ENCODE measurements at places on chromosomes 5 and 9.

- DNase-seq = peak; percentile 91
Observed at GRCh38 chr5:75236322-75237316, at the start of gene ANKRD31. Gene ANKRD31 (minus strand): TSS chr5:75236878. CDS start chr5:75236686, 192 bp downstream.

DNA sequence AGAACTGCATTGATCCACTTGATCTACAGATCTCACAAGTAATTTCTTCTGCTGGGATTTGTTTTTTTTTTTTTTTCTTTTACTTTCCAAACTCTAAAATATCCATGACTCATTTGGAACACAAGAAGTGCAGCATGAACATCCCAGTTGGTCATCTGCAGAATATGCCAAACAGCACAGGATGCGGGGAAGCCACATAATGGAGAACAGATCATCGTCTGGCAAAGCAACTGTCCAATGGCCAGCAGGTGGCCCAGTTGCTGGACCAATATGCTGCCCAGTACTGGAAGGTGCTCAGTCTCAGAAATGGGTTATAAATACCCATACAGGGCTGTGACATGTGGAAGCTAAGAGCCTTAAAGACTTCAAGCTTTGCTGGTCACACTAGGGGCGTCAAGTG is 221.3 kb upstream of the TAS2R1 start:
- DNase-seq = no peak

DNA sequence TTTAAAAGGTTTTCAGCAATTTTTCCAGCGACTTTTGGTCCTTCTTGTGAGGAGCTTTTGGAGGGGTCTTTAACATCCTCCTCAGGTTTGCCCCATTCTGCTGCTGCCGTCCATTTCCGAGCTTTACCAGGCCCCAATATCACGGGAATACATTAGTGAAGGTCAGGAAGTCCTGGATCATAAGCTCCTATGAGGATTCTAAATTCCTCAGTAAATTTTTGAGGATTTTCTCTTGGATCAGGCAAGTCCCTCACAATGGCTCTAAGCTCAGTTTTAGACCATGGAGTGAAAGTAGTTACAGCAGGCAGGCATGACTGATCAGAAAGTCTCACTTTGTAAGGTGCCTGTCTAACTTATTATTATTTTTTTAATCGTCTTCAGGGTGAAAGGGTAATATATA is 17.2 kb upstream of the GBGT1 start:
- no peak for DNase-seq

DNA sequence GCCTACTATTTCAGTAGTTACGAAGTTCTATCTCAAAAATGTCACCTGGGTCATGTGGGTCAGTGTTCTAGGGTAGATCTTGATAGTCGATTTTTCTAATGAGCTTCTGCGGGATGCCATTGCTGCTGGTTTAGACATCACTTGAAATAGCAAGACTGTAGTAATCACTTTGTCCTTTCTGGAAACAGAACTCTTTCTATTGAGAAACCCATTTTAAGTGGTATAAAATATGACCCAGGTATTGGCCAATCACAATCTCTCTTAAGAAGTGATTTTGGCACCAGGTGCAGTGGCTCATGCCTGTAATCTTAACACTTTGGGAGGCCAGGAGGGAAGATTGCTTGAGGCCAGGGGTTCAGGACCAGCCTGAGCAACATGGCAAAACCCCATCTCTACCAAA is 17.6 kb downstream of the ARRDC3 start:
- no peak for DNase-seq

DNA sequence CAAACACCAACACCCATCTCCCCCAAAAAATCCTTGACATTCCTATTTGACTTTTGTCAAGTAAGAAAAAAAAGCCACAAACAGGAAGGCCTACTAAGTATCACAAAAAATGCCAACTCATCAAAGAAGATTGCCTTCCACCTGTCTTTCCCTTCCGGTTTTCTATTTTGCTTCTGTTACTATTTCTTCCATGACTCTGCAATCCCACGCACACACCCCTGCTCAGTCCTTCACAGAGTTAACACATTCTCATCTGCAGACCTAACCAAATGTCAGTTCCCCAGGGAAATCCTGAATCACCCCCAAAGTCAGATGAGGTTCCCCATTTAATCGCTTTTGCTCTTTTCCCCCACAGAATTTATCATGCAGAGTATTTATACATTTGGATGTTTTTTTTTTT is 15.1 kb downstream of the LPAR1 start:
- DNase-seq = no peak

GRCh38 chr9:126702151-126703001 is 88.6 kb downstream of the LMX1B start:
- DNase-seq = peak; percentile 64

- DNase-seq = no peak
Observed at GRCh38 chr9:87725356-87725899, 491 bp upstream of the CTSL start.

DNA sequence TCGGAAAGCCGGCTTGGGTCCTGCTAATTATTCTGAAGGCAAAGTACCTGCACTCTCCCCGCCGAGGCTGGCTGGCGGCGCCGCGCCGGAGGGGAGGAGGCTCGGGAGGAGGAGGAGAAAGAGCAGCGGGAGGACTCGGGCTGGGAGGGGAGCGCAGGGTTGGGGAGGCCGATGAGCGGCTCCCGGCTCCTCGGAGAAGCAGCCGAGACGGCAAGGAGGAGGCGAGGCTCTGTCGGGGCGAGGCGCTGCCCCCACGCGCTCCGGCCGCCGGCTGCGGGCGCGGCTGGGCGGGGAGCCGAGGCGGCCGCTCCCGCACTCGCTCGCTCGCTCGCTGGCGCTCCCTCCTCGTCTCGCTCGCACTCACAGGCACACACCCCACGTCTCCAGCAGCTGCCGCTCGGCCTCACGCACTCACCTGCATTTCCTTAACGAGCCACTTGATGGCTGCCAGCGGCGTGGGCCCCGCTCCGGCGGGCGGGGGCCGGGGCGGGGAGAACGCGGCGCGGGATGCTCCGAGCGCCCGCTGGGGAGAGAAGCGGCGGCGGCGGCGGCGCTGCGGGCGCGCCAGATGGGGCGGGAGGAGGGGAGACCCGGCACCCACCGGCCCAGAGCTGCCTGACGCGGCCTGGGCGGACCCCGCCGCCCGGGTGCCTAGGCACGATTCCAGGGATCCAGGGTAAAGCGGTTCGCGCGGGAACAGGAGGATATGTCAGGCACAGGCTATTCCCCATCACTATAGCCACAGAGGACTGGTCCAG is at the start of gene PTPRD:
Gene PTPRD, minus strand, starts transcription at position 362 of the 758 bp plus-strand sequence.
- DNase-seq = peak; percentile 68

GRCh38 chr9:116204252-116204882 is 50.8 kb downstream of the PAPPA start:
- no peak for DNase-seq

- DNase-seq = no peak
Observed at GRCh38 chr5:74394528-74394915, 246.0 kb downstream of the ENC1 start.

DNA sequence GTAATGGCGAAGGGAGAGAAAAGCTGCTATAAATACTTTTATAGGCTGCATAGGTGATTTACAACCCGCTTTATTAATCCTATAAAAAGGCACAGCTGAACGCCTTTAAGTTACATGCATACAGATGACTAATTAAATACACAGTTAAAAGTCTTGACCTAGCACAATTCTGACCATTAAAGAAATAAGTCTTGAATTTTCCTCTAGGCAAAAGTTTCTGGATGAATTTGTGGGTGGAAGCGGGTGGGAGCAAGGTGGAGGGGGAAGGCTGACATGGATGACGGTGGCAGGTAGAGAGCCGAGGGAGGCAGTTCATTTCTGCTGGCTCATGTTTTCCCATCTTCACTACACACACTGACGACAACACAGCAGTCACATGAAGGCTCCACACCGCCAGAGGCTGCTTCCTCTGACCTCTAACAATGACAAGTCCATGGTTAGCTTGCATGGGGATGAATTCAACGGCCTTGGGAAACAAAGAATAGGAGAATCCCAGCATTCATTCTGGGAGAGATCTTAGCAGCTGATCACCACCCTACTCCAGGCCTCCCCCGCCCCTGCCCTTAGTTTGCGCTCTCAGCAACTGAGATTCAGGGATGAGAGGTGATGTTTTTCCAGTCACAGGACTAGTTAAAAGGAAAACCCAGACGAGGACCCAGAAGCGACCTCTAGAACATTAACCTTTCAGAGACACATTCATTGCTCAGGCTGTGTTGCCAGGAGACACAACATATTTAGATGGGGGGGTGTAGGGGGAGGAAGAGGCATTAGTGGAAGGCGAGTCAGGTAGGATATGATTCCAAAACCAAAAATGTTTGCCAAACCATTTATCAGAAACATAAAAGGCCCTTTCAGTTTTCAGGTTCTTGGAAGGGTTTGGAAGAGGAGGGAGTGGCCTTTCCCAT is 329.3 kb downstream of the PIK3R1 start:
- no peak for DNase-seq

DNA sequence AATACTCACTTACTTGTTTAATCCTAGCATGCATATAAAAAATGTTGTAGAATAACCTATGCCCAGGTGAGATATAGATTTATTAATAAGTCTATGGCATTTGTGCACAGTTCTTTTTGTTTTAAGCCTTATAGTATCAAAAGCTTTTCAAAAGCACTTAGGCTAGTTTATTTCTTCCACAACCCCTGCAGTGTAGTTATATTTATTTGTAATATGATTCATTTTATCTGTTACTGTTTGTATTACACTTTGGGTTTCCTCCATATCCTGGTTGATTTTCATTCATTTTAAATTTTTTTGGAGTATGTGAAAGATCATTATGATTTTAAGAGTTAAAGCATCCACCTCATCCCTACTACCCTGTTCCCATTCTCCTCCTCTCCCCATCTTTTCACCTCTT is 18.8 kb upstream of the ARHGEF28 start:
- DNase-seq = no peak

- DNase-seq = no peak
Observed at GRCh38 chr5:122839731-122840130, 5.7 kb upstream of the SNX24 start.

- no peak for DNase-seq
Observed at GRCh38 chr5:130231786-130232185, 327.5 kb downstream of the CHSY3 start.

DNA sequence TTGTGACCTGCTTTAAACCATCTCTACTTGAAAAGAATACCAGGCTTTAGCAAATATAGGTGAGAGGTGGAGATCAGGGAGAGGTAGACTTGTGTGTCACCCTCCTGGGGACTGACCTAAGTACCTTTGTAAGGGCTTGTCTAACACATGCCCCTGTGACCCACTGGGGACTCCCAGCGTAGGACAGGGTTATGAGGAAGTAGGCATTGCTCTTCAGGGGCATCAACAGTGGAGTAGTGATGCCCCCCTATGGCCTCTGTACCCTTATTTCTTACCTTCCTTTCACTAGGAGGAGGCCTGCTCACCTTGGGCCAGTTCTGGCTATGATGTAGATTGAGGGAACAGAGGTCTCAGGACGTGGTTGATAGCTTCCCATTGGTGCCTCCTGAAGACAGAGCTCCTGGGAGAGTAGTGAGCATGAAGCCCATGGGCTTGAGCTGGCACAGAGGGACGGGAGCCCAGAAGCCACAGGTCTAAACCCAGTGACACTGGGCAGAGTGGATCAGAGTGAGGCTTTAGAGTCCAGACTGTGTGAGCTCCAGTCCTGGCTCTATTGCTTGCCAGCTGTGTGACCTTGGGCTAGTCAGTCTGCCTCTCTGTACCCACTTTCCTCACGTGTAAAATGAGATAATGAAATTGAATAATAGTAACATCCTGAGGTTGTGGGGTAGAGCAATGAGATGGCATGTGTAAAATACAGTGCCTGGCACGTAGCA is 191.7 kb downstream of the AOPEP start:
- peak; percentile 18 for DNase-seq

DNA sequence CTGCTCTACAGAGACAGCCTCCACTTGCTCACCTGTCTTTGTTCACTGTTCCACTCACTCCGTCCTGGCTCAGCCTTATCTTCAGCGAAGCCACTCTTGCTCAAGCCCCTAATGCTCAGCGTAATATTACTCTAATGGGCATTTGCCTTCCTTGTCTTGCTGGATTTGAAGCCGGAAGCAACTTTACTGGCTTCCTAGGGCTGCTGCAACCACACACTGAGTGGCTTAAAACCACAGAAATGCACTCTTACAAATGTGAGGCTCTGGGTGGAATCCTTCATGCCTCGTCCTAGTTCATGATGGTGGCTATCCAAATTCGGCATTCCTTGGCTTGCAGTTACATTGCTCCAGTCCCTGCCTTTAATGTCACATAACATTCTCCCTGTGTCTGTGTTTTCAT is 85.5 kb upstream of the MARCHF11 start:
- DNase-seq = no peak

GRCh38 chr9:105309531-105309931 is 65.1 kb downstream of the SLC44A1 start:
- DNase-seq = no peak

DNA sequence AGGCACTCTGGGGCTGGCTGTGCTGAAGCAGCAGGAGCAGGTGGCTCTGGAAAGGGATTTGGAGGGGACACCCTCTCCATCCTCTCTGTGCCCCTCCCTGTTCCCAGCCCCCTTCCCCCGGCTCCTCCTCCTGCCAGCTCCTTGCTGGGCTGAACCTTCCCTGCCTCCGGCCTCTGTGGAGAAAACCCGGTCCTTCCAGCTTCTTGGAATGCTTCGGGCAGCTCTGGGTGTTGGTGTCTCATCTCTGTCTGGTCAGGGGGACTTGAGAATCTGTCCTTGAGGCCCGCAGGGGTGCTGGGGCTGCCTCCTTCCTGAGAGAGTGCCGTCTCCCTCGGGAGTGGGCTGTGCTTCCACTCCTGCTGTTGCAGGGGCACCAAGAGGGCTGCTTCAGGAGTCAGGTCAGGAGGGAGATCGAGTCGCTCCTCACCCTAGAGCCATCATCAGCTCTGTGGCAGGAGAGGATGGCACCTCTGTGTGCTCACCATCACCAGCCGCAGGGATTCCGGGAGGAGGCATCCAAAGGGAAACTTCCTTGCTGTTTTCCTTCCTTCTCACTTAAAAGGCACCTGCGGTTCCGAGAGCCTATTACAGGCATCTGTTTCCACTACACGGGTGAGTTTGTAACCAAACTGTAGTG is 30.6 kb downstream of the NDUFS6 start:
- DNase-seq = peak; percentile 61

GRCh38 chr9:36461323-36461722 is 61.3 kb upstream of the RNF38 start:
- no peak for DNase-seq

GRCh38 chr5:7886849-7887475 is 18.0 kb downstream of the MTRR start:
- DNase-seq = no peak

DNA sequence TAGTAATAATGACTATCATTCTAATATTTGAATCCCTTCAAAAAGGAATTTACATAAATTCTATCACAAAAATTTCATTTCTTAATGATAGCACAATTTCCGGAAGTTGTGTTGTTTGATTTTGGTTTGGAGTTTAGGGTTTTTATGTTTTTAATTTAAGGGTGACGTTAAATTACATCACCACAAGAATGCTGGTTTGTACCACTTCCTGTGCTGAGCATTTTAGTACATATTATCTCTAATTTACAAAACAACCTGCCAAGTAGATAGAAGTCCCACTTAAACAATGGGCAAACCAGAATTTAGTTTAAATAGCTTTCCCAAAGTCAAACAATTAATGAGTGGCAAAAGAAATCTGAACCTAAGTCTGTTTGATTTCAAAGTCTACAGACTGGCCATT is 63.4 kb downstream of the DENND1A start:
- no peak for DNase-seq

Measured in left forelimb (tissue), 1 donor.